Activated naive CD8-positive, alpha-beta T cell treated with anti-CD3 and anti-CD28 coated beads, Interleukin-2, amount 50 U/mL, for 24 hours (primary cell): ENCODE measurements at places on chromosomes 11 and 22.

- H3K36me3 ChIP-seq = peaks cover 14% of the 10 kb centered on the region
- DNase-seq = no peak
- H3K4me1 ChIP-seq = peaks cover 4% of the 10 kb centered on the region
Observed at GRCh38 chr11:95991101-95991500, 67.2 kb upstream of the MTMR2 start.

DNA sequence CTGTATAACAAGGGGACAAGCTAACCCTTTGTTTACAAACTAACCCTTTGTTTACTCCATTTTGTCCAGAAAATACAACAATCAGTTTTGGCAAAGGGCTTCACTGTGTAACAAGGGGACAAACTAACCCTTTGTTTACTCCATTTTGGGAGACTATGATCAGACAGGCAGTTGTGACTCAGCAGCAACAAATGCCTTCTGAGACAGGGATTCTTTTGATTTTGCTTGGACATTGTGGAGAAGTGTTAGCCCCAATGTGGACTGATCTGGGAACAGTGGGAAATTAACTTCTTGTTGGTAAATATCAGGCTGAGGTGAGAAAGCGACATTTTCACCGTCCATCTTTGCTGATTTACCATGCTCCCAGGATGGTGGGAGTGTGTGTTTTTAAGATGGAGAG, 983 bp downstream of the EHF start:
- peaks cover 38% of the 10 kb centered on the region for H3K27me3 ChIP-seq
- no peak overlapping the region for H3K4me3 ChIP-seq
- peaks cover 2% of the 10 kb centered on the region for H3K4me1 ChIP-seq
- no peak overlapping the region for H3K27ac ChIP-seq
- H3K36me3 ChIP-seq = no peaks in the 10 kb centered on the region
- DNase-seq = no peak

DNA sequence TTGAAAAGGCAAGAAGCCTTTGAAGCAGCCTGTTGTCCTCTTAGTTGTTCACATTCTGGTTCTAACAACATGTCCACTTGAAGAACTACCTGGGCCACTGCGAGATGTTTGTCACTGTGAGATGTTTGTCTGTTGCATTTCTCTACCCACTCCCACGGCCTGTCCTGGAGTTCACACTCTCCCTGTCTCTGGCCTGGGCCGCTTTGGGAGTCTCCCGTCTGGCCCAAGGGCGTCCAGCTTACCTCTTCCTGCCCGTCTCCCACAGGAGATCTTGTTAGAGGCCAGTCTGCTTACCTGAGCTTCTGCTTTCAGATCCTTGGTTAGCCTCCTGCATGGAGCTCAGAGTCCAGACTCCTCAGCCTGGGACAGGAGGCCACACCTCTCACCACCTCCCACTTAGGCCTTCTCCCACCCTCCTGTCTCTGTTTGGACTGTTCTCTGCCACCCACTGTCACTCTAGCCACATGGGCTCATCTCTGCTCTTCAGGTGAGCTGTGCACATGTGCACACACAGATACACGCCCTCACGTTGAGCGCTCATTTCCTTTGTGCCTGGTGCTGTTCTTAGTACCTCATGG, 66.0 kb downstream of the TBC1D22A start:
- no peak for DNase-seq
- H3K4me1 ChIP-seq = peaks cover 10% of the 10 kb centered on the region
- H3K27ac ChIP-seq = no peak overlapping the region
- H3K36me3 ChIP-seq = peaks cover 41% of the 10 kb centered on the region
- no peaks in the 10 kb centered on the region for H3K27me3 ChIP-seq
- no peak overlapping the region for H3K4me3 ChIP-seq

GRCh38 chr11:91686700-91687099, 537.9 kb upstream of the FAT3 start:
- no peak overlapping the region for H3K4me3 ChIP-seq
- no peak for DNase-seq
- no peaks in the 10 kb centered on the region for H3K36me3 ChIP-seq
- no peak overlapping the region for H3K27ac ChIP-seq
- no peaks in the 10 kb centered on the region for H3K27me3 ChIP-seq
- no peaks in the 10 kb centered on the region for H3K4me1 ChIP-seq

DNA sequence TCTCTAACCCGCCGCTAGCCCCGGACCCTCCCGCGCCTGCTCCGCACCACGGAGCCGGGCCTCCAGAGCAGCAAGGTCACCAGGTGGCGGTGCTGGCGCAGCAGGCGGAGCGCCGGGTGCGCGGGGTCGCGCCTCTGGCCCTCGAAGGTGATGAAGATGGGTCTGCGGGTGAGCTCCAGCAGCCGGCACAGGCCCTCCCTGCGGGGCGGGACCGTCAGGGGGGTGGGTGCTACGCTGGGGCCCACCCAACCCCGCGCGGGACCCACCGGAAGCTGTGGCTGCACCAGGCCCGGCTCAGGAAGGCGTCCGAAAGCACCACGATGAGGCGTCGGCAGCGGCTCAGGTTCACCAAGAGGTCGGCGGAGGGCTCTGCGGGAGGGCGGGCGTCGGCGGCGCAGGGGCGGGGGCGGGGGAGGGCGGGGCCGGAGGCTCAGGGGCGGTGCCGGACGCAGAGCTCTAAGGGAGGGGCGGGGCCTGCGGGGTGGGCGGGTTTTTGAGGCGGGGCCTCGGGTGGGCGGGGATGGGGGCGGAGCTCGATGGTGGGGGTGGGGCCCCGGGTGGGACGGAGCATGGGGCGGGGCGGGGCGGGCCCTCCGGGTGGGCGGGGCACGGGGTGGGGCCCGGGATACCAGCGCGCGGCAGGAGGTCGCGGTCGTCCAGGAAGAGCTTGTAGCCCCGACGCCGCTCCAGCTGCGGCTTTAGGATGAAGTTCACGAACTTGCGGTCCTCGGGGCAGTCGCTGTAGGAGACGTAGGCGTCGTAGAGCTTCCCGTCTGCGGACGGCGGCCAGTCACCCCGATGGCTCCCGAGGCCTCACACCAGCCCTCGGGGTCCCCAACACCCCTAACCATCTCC, 7.8 kb downstream of the SIGIRR start:
- DNase-seq = peak; percentile 90
- H3K27ac ChIP-seq = no peak overlapping the region
- no peaks in the 10 kb centered on the region for H3K27me3 ChIP-seq
- H3K4me1 ChIP-seq = peaks cover 6% of the 10 kb centered on the region
- no peaks in the 10 kb centered on the region for H3K36me3 ChIP-seq

- H3K4me1 ChIP-seq = no peaks in the 10 kb centered on the region
- peaks cover 29% of the 10 kb centered on the region for H3K27me3 ChIP-seq
- H3K4me3 ChIP-seq = no peak overlapping the region
- no peak overlapping the region for H3K27ac ChIP-seq
- no peaks in the 10 kb centered on the region for H3K36me3 ChIP-seq
Observed at GRCh38 chr22:45094825-45095224, 68.9 kb upstream of the NUP50 start.

GRCh38 chr11:47912843-47913437, 64.8 kb upstream of the NUP160 start:
- no peak for DNase-seq
- no peak overlapping the region for H3K4me3 ChIP-seq
- H3K27me3 ChIP-seq = no peaks in the 10 kb centered on the region
- H3K36me3 ChIP-seq = no peaks in the 10 kb centered on the region

DNA sequence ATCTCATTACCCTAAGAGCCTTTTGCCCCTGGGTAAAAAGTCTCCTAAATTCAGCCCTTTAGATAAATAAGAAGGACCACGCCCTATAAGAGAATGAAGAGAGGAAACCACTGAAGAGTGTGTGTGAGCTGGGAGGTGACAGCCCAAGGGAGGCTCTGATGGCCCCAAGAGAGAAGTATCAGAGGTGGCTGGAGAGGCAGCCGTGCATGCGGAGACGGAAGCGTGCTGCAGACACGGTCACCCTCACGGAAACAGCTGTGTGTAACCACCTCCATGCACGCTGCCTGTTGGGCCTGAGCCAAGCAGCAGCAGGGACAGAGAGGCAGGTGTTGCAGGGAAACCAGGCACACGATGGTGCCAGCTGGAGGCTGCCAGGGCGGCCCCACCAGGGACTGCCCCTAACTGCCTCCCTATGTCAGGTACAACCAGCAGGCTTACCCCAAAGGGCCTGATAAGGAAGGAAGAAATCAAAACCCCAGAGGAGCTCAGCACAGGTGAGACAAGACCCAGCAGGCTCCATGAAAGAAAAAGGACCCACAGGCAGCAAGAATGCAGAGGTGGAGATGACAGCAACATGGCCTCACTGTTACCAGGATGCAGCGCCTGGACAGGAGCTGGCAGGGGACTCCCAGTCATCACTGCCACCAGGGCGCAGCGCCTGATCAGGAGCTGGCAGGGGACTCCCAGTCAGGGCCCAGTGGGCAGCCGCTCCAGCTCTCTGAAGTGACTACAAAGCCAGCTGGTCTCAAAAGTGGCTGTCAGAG, 7.8 kb downstream of the LARGE2 start:
- H3K4me3 ChIP-seq = peak overlapping the region; percentile 38
- H3K36me3 ChIP-seq = no peaks in the 10 kb centered on the region
- H3K4me1 ChIP-seq = peaks cover 22% of the 10 kb centered on the region
- peak overlapping the region; percentile 60 for H3K27ac ChIP-seq
- no peaks in the 10 kb centered on the region for H3K27me3 ChIP-seq

DNA sequence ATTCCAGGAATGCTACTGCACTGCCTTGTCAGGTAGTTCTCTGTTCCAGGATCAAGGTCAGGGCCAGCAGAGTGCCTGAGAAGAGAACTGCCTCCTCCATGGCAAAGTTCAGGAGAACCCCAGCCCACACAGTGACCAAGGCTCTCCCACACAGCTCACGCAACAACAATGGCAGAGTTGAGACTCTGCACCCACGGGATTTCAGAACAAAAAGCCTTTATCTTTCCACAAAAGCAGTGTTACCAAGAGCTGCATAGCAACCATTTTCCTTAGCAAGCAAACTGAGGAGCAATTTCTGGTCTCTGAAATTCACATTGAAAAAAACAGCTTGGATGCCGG, 11.1 kb downstream of the PLAAT3 start:
- H3K36me3 ChIP-seq = no peaks in the 10 kb centered on the region
- no peak overlapping the region for H3K4me3 ChIP-seq
- H3K27ac ChIP-seq = no peak overlapping the region
- no peak for DNase-seq

DNA sequence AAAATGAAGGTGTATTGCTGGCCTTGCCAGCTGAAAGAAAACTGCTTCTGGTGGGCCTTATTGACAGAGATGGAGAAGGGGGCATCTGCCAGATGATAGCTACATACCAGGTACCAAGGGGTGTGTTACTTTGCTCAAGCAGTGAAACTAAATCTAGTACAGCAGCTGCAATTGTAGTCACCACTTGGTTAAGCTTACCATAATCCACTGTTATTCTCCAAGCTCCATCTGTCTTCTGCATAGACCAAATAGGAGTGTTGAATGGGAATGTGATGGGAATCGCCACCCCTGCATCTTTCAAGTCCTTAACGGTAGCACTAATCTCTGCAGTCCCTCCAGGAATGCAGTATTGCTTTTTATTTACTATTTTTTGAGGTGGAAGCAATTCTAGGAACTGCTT, 45.8 kb upstream of the LIN7C start:
- no peak overlapping the region for H3K4me3 ChIP-seq
- DNase-seq = no peak
- H3K36me3 ChIP-seq = no peaks in the 10 kb centered on the region
- H3K27me3 ChIP-seq = no peaks in the 10 kb centered on the region

GRCh38 chr11:10443721-10444235, 11.3 kb upstream of the AMPD3 start:
- H3K4me1 ChIP-seq = peaks cover 58% of the 10 kb centered on the region
- no peak for DNase-seq
- H3K27ac ChIP-seq = no peak overlapping the region
- no peaks in the 10 kb centered on the region for H3K27me3 ChIP-seq
- no peaks in the 10 kb centered on the region for H3K36me3 ChIP-seq

- H3K4me1 ChIP-seq = no peaks in the 10 kb centered on the region
- no peak overlapping the region for H3K4me3 ChIP-seq
- no peak overlapping the region for H3K27ac ChIP-seq
- no peak for DNase-seq
- H3K36me3 ChIP-seq = no peaks in the 10 kb centered on the region
- H3K27me3 ChIP-seq = no peaks in the 10 kb centered on the region
Observed at GRCh38 chr11:134288486-134288885, 12.3 kb downstream of the GLB1L3 start.

DNA sequence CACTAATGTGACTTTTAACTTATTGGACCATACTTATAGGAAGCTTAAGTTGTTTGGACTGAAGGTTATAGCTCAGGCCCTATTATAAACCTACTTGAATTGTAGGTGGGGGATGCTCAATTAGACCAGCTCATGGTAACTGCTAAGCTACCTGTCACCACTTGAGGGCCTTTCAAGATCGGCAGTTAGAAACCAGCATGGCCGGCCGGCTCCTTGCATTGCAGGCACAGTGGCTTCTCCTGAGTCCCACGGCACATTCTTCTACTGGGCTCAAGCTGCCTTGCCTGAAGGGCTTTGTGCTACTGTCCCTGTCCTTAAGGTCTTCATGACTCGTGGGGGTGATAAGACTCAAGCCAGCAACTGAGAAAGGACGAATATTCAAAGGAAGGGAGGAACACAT, 70.8 kb downstream of the TBC1D22A start:
- H3K27me3 ChIP-seq = no peaks in the 10 kb centered on the region
- H3K36me3 ChIP-seq = peaks cover 55% of the 10 kb centered on the region
- DNase-seq = no peak
- peaks cover 11% of the 10 kb centered on the region for H3K4me1 ChIP-seq
- no peak overlapping the region for H3K4me3 ChIP-seq

DNA sequence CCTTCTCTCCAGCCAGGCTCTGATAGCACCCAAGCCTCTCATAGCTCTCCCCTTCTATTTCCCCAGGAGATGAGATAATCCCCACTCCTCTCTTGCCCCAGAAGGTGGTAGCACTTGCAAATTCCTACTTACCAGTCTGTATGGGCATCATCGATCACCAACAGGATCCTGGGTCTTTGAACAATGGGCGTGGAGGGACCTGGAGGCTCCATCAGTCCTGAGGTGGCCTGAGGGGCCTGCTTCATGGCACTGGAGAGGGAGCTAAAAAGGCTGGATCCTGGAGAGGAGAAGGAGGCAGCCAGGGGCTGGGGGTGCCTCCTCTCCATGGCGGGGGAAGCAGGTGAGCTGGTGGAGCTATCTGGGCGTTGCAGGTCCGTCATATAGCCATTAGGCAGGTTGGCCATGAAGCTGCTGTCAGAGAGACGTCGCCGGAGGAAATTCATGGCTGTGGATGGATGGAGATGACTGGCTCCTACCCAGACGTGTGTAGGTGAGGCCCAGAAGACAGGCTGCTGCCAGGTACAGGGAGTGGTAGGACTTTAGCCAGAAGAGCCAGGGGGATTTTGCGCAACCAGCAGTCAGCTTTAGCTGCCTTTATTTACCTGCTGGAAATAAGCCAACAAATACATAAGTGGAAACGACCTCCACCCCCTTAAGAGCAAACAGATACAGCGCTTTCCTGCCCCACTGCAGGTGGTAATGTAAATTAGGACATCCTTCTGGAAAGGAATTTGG, 51.8 kb downstream of the SYN3 start:
- peaks cover 6% of the 10 kb centered on the region for H3K27me3 ChIP-seq
- H3K27ac ChIP-seq = no peak overlapping the region
- DNase-seq = no peak

DNA sequence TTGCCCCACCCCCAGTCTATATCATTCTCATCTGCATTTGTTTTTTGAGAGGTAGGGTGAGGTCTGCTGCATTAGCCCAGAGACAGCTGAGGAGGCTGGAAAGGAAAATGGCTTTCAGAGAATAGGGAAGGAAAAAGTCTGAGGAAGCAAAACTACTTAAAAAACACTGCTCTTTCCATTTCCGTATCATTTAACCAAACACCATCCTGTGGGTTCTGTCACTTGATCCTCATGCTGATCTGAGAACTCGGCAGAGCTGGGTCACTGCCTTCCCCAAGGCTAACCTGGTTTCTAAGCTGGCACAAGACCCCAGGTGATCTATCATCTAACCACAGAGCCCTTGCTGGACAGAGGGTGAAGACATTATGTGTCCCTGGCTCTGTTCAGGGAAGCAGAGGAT, 1.2 kb downstream of the FOLR2 start:
- no peak overlapping the region for H3K4me3 ChIP-seq
- no peak overlapping the region for H3K27ac ChIP-seq
- no peaks in the 10 kb centered on the region for H3K36me3 ChIP-seq
- H3K27me3 ChIP-seq = peaks cover 15% of the 10 kb centered on the region
- peaks cover 18% of the 10 kb centered on the region for H3K4me1 ChIP-seq
